ENCODE measurements at places on chromosomes 12 and 14.

- peak; percentile 55 for DNase-seq
Observed at GRCh38 chr12:120439646-120440247, 1.8 kb downstream of the COX6A1 start.

GRCh38 chr14:104221636-104222369, 83.4 kb downstream of the KIF26A start:
- DNase-seq: no peak

DNA sequence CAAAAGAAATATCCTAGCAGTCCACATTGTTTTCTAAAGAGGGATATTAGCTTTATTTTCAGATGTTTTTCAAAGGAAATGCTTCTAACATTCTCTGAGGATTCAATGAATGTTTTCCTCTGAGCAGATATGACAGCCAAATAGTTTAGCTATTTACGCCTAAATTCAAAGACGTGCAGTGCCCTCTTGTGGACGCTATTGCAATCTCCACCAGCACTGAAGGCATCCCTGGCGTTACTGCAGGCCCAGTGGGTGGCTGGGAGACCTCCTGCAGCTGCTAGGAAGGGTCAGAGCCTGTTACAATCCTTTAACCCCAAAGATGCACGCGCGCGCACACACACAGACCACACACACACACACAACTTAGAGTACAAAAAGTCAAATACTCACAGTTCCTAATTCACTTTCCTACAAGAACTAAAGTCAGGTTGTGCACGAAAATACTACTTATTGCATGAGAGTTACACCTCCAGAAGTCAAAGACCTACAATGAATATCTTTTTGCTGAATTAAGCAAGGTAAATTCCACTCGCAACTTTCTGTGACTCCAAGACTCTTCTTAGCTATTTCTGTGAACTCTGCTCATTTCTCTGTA, 589.3 kb upstream of the TMEM132C start:
- DNase-seq: peak; percentile 37

DNA sequence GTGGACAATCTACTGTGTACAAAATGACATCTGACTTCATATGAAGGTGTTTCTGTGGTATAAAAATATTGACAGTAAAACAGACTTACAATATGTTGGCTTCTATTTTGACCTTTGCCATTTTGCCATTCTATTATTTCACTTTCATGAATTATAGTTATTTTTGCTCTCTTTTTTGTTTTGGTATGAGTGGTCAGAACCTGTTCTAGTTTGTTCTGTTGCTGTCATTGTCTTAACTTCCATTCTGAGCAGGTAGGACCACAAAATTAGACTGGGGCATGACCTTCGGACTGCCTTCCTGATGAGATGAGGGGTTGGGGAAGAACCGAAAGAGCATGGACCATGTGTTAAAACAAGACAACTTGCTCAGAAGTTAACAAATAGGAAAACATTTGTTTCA, 36.5 kb upstream of the IFNG-AS1 start:
- no peak for DNase-seq

DNA sequence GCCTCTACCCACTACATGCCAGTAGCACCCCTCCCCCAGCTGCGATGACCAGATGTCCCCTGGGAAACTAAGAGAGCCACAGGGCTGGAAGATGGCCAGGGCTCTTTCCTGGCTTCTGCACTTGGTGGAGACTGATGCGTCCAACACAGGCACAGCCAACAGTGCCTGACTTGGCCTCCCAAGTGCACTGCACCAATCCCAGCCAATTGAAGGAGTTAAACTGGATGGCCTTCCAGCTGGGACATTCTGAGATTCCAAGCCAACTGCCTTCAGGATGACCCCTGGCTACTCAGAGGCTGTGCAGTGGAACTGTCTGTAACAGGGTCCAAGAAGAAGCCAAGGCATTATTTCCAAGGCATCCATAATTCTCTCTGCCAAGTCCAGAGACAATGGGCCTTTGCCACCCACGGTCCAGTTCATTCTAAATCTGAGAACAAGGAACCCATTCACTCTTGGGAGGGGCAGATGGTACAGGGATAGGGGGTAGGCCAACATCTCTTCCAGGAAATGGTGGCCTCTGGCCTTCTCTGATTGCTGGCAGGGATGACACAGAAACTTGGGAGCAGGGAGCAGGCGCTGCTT, 35.2 kb downstream of the PRIMA1 start:
- no peak for DNase-seq

- DNase-seq: no peak
Observed at GRCh38 chr12:76866726-76867125, 12.1 kb downstream of the CSRP2 start.

GRCh38 chr14:38256533-38256840, 594 bp upstream of the CLEC14A start:
- DNase-seq: no peak

DNA sequence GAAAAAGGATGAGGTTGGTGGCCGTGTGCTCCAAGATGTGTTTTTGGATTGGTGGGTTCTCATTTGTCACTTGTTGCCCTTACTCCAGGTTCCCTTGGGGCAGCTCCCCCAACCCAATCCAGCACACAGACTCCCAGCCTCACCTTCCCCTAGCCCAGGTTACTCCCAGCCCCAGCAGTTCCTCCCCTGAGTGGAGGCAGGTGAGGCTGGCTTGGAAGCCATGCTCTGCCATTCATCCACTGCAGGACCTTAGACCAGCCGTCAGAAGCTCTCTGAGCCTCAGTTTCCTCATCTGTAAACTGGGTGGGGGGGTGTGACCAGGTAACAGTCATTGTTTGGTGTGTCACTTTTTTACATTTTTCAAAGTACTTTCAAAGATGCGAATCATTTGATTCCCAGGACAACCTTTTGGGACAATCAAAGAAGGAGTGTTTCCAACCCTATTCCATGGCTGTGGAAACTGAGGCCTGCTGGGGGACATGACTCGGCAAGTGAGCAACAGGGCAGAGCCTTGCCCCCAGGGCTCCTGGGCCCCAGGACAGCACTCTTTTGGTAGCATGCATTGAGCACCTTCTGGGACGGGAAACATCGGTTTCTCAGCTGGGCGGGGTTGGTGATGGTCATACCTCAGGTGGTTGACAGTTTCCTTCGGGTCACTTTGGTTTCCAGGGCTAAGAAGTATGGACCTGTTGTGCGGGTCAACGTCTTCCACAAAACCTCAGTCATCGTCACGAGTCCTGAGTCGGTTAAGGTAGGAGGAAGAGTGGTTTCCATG, 7.2 kb downstream of the CYP46A1 start:
- no peak for DNase-seq

DNA sequence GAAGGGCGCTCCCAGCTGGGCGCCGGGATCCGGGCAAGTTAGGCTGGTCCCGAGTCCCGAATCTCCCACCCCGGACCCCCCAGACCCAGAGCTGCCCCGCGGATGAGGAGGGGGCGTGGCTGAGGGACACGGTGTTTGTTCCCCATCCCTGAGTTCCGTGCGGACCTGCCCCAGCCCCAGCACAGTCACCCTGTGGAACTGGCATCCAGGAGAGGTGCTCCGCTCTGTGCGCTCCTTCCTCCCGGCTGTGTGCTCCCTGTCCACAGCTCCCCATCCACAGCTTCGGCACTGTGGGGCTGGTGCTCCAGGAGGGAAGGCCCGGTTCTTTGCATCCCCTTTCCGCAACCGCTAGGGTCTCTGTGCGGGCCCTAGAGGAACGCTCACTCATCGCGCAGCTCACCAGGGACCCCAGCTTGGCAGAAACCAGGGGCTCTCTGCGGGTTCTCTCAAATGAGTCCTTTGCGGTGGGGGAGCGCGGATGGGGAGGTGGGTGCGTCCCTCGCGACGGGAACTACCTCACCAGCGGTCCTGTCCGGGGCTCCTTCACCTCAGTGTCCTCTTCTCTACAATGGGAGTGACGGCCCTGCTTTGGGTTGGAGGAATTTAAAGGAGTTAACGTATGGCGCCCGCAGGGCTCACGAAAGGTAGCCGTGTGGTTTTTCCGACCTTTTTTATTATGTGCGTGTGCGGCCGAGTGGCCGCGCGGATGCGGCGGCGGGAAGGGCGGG, 845 bp downstream of the TMEM132C start:
- no peak for DNase-seq

DNA sequence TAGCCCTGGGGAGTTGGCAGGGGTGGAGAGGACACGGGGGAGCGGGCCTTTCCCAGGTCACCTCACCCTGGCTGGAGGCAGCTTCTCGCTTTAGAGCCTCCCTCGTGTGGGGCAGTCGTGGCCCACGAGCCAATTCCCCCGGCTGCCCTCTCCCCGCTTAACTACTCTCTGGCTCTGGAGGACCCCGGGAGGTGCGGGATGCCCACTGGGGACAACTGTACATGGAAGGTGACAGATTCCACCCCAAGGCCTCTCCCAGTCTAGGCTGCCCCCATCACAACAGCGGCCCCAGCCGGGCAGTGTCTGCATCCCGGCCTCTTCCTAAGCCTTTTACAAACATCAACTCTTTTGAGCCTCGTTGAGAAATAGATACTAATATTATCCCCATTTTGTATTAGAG, 78.1 kb downstream of the KIF26A start:
- DNase-seq: no peak

GRCh38 chr14:95523051-95523814, 6.8 kb upstream of the SYNE3 start:
- DNase-seq: no peak

- peak; percentile 25 for DNase-seq
Observed at GRCh38 chr14:57189070-57189469, 79.6 kb downstream of the EXOC5 start.

- peak; percentile 26 for DNase-seq
Observed at GRCh38 chr12:11879306-11879705, 191.4 kb upstream of the BCL2L14 start.

GRCh38 chr14:92252323-92252722, 70.6 kb upstream of the SLC24A4 start:
- DNase-seq: no peak

DNA sequence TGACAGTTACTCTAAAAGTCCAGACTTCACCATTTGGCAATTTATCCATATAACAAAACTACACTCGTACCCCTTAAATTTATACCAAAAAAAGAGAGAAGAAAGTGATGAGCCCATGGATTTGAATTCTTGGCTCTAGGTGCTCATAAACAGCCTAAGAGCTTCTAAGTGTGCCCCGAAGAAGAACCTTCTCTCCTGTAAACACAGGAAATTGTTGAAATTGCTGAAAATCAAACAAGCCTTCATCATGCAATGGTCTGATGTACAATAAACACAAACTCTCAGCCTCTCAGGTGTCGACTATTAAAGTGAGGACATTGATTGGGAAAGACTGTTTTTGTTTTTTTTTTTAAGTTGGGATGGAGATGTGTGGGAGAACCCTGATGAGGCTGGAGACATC, 21.8 kb downstream of the PDE6H start:
- no peak for DNase-seq

DNA sequence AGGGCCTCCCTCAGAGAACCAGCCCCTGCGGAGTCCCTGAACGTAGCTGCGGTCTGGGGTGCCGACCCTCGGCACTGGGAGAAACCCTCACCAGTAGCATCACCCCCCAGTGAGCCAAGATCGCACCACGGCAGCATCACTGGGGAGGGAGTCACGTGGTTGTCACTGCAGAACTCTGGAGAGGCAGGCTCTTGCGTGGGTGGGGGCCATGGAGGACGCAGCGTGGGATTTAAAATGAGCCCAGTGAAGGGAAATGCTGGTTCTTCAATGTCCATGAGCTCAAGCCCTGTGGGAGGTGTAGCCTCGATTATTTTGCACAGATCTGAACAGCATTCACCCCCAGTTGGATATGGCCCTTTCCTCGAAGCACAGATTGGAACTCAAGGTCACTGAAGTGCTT, 3.9 kb upstream of the GALNT9 start:
- DNase-seq: no peak

Measured in bronchial epithelial cell (primary cell).